ENCODE measurements at places on chromosomes 1 and 21. TPM values are rescaled to one million over a fixed set of nuclear protein-coding genes. Genes with fewer than 3 reads are reported as not detected.

Gene CNIH3
- total RNA-seq: 2.5 TPM

Gene RRP1B
- 16.2 TPM for total RNA-seq

Gene SPATA6
- 4.0 TPM for total RNA-seq

Gene KLF17
- not detected for total RNA-seq

Gene IFI44
- 75.9 TPM for total RNA-seq

Gene PLA2G2C
- total RNA-seq: not detected

Gene NPPA
- total RNA-seq: not detected

Gene APCS
- not detected for total RNA-seq

Data from H4 (cell line).